ENCODE measurements at places on chromosomes 11 and 22.

DNA sequence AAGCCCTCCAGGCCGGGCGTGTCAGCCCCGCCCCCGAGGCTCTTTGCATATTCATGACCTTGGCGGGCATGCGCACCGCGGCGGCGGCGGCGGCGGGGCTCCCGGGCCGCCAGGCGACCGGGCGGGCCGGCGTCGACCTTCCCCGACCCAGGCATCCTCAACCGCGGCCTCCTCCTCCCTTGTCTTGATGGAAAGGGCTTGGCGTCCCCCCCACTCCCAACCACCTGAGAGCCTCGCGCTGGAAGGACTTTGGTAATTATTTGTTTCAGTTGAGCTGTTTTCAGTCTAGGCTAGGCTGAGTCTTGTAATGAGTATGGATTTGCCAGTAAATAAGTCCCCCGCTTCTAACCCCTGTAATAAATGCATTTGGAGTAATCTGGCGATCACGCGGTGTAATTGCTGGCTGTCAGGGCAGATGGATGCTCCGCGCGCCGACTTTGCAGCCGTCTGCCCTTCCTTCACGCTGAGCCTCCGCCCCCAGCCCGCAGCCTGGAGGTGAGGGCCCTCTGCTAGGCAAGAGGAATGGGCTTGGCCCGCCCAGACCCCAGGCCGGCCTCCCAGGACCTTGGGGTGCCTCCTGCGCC lies 25.2 kb downstream of the FLRT1 start:
- peak; percentile 38 for DNase-seq

DNA sequence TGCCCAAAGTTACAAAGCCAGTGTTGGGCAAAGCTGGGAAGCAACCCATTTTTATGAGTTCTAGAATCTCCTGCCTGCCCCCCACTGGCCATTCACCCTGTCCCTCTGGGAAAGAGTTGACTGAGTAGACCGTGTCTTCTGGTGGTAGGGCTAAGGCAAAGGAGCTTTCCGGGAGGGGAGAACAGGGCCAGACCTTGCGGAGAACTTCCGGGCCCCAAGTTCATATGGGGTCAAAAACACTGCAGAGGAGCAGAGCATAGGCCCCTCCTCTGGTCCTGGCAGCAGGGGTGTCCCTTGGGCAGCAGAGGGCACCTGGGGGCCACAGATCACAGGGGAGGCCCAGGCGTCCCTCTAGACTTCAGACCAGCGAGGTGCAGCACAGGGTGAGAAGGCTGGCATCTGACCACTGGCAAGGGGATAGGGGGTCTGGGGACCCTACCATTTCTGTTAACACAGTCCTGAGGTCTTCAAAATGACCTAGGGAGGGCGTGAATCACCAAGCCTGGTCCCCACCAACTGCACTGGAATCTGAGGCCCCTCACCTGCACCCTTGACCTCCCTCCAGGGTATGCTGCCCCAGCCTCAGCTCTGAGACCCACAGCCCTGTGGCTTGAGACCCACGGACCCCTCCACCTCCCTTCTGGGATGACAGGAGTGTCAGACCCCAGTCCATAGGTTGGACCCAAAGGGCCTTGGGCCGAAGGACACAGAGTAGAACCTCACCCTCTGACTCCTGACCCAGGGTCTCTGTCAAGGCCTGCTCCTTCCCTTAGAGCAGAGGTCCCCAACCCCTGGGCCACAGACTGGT lies 1.3 kb upstream of the ARAP1 start:
- peak; percentile 42 for DNase-seq

DNA sequence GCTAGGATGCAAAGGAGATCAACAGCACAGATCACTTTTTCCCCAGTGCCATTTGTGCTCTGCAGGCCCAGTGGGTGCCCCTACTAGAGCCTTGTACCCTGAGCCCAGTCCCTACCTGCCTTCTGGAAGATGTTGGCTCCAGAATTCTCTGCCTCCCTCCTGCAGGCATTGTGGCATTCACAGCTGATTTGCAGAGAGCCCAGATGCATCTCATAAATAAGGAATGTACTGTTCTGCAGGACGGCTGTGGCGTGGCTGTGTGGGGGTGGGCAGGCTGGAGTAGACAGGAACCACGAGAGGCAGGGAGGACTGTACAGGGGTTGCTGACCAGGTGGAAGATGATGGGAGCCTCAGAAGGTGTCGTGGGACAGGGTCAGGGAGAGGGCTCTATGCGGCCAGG lies 11.2 kb upstream of the MIAT start:
- no peak for DNase-seq

DNA sequence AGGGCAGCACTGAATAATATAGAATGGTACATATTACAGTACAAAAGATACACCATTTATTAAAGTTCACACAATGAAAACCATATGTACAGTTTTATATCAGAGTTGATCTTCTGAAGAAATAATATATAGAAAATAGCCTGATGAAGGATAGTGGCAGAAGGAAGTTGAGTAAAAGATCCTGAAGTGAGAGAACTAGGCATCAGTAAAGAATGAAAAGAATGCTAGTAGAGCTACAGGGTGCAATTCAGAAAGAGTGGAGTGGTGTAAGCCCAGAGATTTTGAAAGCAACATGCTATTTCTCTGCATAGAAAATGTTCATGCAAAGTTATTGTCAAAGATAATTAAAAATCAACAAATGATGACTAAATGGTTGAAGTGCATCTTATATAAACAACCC lies 1552.7 kb upstream of the TENM4 start:
- no peak for DNase-seq

- no peak for DNase-seq
Measured at GRCh38 chr11:96045622-96046456, 121.9 kb upstream of the MTMR2 start.

- DNase-seq, result no peak
Measured at GRCh38 chr22:35808377-35808776, 90.7 kb downstream of the APOL5 start.
